A172 (cell line): ENCODE measurements at places on chromosomes 2 and 18.

GRCh38 chr2:232781765-232782164, 5.4 kb upstream of the KCNJ13 start:
- DNase-seq: peak; percentile 82

DNA sequence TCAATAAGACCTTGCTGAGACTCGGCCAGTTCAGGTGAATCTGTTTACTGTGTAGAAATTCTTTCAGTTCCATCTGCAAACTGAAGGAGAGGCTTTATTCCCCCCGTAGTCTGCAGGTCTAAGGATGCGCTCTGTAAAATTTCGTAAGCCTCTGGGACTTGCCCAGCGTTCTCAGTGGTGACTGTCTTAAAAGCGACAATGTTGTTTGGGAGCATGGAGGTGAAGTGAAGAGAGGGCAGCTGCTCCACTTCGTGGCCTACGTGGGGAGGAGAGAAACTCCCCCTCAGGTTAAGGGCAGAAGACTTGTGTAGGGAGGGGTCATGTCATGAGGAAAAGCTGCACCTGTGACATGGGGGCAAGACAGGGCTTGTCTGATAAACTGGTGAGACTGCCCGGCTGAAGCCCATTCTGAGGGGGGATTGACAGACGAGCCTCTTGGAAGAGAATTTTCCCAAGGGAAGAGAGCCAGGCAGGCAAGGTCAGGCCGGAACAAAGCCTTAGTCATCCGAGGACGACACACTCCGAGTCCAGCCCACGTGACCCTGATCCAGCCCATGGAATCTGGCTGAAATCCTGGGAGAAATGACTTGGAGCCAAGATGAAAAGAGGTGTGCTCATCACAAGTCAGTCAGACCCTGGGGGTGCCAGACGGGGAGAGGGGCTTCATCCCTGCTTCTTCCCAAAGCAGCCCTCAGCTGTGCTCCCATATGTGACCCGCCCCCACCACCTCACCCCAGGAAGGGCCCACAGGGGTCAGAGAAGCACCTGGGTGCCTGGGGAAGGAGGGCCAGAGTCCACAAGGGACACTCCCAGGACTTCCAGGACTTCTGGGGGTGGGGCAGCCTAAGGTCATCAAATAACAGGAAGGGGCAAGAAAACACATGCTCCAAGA, 88.5 kb upstream of the SH3BP4 start:
- peak; percentile 89 for DNase-seq

DNA sequence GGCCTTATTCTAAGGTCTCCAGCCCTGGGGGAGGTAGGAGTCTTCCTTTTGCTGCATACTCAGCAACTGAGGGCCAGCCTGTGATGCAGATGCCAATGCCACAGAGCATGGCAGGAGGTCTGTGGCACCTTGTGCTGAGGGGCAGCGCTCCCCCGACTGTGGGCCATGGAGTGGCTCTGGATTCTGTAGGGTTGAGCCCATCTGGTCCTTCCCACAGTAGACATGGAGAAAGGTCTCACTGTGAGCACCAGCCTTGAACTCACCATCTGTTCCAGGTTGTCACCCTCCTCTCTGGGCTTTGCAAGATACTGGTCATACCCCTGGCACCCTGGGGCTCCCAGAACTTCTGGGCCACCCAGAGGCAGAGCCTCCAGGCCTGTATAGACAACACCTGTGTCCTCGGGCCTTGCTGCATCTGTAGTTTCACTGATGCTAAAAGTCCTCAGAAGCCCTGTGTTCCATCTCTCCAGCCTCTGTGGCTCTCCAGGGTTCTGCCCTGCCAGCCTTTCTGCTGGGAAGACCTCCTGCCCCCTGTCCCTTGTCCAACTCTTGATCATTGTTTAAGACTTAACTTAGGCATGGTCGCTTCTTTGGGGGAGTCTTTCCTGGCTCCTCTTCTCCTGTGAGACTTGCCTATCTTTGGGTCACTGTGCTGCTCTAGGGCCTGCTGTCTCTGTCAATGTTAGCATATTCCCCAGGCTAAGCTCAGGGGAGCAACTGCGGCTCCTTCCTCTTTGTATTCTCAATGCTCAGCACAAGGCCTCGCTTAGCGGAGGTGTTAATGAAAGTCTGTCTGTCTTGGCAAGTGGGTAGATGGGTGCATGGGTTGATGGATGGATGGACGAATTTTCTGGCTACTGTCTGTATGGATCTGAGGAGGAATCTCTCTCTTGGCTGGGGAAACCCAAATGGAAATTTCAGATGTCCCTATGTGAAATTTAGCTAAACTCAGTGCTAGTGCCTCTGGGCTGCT, 160.9 kb downstream of the DYSF start:
- no peak for DNase-seq

- peak; percentile 96 for DNase-seq
These were observed 359.3 kb downstream of the CMPK2 start for GRCh38 chr2:6506361-6506794.

- DNase-seq: no peak
These were observed 57.2 kb upstream of the BOD1L2 start for GRCh38 chr18:57089702-57090101.

GRCh38 chr2:172339371-172340010, 87.9 kb upstream of the ITGA6 start:
- DNase-seq: peak; percentile 18
